ENCODE measurements at places on chromosomes 6 and 20.

DNA sequence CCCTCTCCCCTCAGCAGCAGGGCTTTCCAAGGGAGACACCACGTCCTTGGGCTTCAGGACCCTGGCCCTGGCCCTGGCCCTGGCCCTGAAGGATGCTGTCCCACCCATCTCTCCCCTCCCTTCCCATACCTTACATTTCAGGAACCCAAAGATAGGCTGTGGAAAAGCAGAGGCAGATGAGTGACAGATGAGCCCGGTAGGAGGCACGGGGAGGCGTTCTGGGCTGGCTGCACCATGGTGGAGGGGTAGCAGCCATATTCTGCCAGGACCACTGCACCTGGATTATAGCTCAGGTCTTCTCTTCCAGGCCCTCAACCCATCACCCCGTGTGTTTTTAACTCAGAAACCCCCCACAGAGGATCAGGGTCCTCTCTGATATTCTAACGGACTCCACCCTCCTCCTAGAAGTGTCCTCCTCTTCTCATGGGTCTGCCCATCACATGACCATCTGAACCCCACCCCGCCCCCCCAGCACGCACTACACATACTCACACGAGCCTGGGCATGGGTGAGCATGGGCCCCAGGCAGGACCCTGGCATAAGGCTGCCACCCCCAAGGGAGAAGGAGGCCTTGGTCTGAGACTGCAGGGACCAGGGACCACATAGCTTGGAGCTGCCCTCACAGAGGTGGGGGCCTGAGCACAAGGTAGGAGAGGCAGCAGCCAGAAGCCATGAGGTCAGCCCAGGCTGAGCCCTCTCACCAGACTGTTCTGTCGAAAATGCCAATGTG lies 220.8 kb upstream of the CDH4 start:
- DNase-seq: no peak

DNA sequence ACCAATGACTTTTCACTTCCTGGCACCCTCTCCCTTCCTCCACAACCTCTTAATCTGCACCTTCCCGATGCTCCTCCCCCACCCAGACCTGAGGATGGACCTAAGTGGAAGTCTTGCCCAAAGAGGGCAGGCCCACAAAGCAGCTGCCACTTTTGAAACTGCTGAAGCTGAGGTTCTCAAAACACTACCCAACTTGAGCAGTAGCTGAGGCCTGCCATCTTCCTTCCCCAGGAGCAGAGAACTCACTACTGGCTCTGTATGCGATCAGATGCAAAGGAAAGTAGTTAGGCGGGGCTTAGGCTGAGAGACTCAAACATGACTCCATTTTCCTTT lies 1.5 kb downstream of the HM13 start:
- DNase-seq: no peak

GRCh38 chr6:163877877-163878639 lies 463.5 kb downstream of the QKI start:
- DNase-seq: no peak

DNA sequence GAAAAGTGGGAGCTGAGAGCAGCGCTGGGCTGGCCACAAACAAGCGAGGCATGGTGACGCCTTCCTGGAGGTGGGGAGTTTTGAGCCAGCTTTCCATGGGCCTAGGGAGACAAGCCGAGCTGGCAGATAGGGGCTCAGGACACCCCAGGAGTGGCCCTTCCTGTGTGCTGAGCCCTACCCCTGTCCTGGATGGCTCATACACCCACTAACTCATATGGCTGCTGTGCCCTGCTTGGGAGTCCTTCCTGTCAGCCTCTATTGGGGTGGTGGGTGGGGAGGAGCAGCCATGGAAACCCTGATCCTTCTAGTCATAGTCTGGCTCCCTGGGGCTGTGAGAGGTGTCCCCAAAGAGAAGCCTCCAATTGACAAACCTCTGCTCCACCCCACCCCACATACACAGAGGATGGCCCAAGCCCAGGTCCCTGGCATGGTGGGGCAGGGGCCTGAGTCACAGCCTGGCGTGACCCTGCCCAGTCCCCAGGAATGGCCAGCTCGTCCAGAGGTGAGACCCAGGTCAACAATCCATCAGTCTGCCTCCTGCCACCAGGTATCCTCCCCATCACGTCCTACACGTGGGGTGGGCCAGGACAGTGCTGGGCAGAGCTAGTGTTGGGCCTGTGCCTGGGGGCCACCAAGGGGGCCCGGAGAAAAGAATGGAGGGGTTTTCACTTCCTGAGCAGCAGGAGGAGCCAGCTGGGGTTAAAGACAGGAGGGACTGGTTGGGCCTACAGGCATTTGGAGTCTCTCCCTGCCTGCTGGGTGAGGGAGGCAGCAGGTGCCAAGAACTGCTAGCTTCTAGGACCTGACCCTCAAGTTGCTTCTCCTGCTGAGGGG lies 52.2 kb downstream of the MRPL14 start:
- DNase-seq: no peak

- no peak for DNase-seq
Measured at GRCh38 chr6:33452496-33452895, 1.9 kb upstream of the ZBTB9 start.

DNA sequence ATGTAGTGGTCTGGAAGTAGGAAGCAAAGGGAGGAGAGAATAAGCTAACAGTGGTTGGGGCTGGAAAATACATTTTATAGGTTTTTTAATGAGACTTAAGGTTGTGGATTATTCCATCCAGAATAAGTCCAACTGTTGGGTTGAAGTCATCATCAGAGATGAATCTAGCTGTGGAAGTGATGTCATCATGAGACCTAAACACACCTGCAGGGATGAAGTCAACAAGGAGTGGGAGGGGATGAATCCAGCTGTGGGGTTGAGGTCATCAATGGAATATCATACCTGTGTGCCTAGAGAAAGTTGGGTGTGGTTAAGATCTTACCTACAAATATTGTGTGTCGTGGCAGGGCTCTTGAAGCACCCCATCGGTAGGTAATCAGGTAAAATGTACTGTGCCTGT lies 730.7 kb downstream of the RFPL4B start:
- no peak for DNase-seq

DNA sequence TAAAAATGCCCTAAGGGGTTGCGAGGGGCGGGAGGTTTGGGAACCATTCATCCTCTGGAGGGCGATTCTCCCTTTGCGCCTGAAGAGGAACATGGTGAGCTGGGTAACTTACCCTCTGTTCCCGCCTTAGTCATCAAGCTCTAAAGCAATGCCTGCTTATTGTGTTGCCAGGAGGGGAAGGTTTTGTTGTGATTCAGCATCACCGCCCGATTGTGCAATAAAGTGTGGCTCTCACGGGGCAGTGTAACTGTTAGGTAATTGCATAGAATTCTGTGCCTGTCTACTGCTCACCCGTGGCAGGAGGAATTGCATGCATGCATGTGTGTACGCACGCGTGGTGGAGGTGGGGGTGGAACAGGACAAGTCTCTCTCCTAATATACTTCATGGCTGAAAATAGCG lies 95.5 kb upstream of the AGPAT4 start:
- DNase-seq: no peak

DNA sequence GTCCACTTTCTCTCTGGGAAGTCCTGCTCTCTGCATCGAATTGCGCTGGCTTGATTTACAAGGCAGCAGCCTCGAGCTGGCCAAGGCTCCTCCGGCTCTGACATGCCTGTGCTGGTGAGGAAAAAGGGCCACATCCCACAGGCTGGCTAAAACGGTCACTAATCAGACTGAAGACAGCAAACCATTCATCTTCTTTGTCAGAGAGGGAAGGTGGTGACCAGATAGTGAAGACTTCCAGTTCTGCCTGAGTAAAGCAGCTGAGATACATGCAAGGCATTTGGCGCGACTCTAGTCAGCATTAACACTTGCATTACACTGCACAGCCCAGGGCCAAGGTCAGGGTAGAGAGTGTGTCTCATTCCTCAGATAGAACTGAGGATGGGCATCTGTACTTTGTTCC lies 203.2 kb upstream of the MAP3K7 start:
- DNase-seq: no peak

- DNase-seq: no peak
Measured at GRCh38 chr20:16257021-16257420, 316.2 kb downstream of the KIF16B start.

DNA sequence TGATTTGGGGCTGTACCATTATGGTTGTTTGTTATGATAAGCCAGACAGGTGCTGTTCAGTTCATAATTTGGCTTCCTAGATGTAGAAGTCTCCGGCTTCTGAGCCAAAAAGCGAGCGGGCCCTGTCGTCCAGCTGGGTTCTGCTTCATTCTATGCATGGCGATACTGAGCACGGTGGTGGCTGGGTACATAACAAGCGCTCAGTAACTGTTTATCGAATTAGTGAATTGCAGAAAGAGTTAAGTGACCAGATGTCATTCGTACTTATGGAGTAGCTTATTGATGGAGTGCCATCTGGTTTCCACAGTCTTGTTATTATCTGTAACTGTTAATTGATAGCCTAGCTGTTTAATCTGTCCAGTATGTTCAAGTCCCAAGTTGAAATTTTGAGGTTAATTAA lies 85.0 kb downstream of the DTD1 start:
- DNase-seq: no peak

DNA sequence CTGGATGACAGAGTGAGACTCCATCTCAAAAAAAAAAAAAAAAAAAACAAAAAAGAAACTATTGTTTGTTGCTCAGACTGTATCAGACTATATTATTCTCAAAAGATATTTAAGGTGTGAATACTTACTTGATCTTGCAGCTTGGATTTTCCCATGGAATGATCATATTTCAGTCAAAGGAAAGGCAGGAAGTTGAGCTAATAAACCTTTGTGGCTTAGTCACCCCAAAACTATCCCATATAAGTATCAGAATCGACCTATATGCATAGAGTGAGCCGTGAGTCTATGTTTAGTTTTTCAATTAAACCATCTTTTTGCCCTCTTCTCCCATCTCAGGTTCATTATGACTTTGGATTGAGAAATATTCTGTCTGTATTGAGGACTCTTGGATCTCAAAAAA lies 152.6 kb downstream of the DNAH8 start:
- DNase-seq: no peak

DNA sequence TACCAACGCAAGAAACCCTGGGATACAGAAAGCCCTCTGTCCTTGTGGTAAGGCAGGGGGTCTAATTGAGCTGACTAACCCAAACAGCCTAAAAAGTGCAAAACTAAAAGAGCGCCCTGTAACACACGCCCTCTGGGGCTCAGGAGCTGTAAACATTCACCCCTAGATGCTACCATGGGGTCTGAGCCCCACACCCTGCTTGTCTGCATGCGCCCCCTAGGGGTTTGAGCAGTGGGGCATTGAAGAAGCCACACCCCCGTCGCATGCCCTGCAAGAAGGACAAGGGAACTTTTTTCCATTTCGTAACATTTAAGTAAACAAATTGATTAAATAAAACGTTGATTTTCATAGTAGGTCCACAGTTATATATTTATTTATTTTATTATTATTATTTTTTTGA lies 616.9 kb upstream of the MAN1A1 start:
- DNase-seq: no peak

- DNase-seq: no peak
Measured at GRCh38 chr6:43931201-43931600, 161.2 kb downstream of the VEGFA start.

DNA sequence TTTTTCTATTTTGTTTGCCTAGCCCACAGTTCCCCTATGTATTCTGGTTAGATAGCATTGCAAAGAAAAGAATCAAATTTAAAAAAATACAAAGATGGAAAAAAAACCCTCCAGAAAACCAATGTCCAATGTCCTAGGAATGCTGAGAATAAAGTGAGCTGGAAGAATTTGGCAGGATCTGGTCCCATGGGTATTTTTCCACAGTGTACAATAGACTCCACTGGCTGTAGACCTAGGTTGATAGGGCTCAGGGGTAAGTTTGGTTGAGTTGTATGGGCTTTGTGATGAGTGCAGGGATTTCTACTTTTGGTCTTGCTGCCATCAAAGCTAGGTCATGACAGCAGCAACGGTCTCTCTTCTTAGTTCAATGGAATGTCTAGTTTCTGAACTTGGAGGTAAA lies 41.5 kb downstream of the SLC22A2 start:
- no peak for DNase-seq

Data from activated T-helper 1 cell treated with anti-CD3 and anti-CD28 coated beads, Interleukin-2, amount 50 U/mL, for 16 hours (primary cell).